ENCODE measurements at places on chromosomes 6 and 20.

DNA sequence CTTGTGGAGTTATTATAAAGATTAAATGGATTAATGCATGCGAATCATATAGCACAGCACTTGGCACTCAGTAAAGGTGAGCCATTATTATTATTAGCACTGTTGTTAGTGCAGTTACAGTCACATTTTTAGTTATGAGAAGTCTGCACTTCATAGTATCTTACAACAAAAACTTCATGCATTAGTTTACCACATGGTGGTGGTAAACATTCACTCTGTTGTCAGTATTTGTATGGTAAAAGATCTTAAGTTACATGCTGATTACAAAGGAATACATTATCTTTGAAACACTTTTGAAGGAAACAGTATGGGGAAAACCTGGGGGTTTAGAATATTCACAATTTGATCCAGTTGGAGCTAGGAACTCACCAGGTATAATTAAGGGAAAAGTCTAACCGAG is 20.8 kb downstream of the TMEM14A start:
- DNase-seq: no peak

- DNase-seq: no peak
These were observed 5.4 kb downstream of the TRERF1 start for GRCh38 chr6:42446370-42446769.

GRCh38 chr6:139490482-139490881 is 116.0 kb upstream of the CITED2 start:
- no peak for DNase-seq

DNA sequence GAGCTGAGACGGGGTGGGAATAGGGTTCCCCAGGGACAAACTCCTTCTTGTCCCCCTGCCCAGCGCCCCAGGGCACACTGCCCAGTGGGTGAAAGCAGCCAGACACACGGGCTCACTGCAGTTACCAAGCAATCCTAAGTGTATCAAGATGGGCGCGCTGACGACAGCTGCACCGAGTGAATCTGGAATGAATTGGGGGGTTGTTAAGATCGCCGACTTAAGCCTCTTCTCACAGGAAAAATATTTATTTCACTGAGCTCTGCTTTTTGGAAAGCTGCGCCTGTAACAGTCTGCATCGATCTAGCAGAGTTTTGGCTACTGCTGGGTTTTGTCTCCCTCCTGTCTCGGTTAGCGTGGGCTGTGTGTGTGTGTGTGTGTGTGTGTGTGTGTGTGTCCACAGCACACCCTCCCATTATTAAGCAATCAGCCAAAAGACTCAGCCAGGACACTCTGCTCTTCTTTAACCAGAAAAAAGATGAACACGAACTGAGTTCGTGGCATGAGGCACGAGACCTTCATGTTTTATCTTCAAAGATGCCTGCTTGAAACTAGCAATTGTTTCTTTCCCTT is 35.9 kb downstream of the RIPOR3 start:
- no peak for DNase-seq

GRCh38 chr6:142440600-142441293 is 138.9 kb downstream of the ADGRG6 start:
- no peak for DNase-seq

DNA sequence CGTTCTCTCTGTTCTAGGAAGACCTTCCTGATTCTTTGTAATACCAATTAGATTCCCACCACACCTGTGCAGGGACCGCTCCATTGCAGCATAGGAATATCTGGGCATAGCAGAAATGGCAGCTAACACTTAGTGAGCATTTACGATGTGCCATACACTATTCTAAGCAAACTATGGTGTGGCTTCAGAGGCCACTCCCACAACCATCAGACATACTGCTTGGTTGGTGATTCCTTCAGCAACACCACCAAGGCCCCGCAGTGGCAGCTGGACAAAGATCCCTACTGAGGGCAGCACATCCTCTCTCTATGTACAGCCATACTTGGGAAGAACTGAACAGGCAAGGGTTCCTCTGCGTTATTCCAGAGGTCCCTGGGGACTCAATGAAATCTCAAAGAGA is 6.2 kb downstream of the KCNK5 start:
- no peak for DNase-seq

DNA sequence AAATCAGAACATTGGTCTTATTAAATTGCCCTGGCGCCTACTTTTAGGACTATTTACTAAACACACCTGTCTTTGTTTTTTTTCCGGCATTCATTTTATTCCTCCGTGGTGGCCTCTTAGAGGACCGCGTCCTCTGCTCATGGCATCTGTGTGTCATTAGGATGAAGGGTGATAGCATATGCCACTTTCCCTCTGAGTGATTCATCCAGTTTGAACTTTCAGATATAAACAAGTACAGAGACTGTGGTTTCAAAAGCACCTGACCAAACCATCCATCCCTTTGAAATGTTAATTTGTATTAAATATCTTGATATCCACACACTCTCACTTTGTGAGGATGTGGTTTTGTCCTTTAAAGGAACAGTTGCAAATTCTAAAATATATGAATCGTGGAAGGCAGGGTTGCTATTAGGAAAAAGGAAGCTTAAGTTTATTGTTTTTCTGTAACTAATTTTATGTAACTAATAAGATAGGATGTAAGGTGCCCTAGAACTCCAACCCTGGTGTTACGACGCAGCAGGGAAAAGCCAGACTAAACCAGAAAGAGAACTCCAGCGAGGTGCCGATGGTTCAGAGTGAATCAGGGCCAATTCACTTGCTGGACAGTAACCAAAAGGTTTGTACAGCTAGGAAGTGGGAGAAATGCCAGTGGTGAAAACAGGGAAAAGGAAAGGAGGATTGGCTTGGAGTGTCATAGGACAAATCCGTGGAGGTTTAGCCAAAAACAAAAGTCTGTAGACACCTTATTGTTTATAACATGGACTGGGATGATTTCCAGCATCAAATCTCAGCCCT is 98.7 kb downstream of the SHLD1 start:
- DNase-seq: no peak
